ENCODE measurements at places on chromosomes 12 and 14. TPM values are rescaled to one million over a fixed set of nuclear protein-coding genes. Genes with fewer than 3 reads are reported as not detected.

OR4E2 gene
- not detected for polyA plus RNA-seq

B4GALNT1 gene
- 1.8 TPM for polyA plus RNA-seq

RFLNA gene
- 3.0 TPM for polyA plus RNA-seq

MYF5 gene
- polyA plus RNA-seq, result not detected

AVPR1A gene
- 0.41 TPM for polyA plus RNA-seq

PAX9 gene
- 0.70 TPM for polyA plus RNA-seq

AJUBA gene
- polyA plus RNA-seq, result 51.9 TPM

SDR9C7 gene
- polyA plus RNA-seq, result not detected

KRT6C gene
- not detected for polyA plus RNA-seq

GNS gene
- 96.9 TPM for polyA plus RNA-seq

DNA sequence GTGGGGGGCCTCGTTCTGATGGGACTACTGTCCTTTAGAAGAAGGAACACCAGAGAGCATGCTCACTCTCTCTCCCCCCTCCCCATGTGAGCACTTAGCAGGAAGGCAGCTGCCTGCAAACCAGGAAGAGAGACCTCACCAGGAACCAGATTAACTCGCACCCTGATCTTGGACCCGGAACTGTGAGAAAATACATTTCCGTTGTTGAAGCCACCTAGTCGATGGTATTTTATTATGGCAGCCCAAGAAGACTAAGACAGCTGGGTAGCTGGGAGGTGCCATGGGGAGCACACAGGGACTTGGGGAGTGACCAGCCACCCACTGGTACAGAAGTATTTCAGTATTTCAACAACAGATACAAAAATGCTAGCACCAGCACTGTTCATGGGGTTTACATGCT, 59.0 kb downstream of the VCPKMT start:
- no peak for DNase-seq

- DNase-seq, result no peak
Measured at GRCh38 chr14:68652433-68652690, 140.5 kb downstream of the ZFP36L1 start.

DNA sequence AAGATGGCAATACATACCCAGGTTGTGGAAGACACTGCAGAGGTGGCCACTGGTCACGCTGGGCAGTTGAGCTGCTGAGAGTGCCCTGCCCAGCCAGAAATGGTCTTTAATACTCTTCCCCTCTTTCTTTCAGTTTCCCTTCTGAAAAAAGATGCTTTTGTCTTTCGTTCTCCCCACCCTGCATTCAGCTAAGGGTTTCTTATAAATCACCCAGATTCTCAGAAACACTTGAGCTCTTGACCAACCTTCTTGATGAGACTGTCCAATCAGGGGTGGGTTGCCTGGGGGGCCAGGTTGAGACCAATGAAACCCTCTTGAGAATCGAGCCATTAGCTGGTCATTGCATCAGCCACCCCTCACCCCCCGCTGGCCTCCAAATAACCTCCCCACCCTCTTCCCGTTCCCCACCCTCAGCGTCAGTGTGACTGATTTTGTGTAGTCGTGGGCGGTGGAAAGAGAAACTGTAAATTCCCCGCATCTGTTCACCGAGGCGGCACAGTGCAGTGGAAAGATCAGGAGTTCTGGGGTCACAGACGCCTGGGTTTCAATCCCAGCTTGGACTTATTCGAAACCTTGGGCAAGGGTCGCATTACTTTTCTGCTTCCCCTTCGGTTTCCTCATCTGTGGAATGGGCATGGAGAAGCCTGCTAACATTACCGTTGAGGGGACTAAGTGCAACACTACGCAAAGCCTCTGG, 52.3 kb downstream of the SLC25A47 start:
- peak; percentile 33 for DNase-seq

- no peak for DNase-seq
Measured at GRCh38 chr12:114006482-114007425, 40.6 kb upstream of the RBM19 start.

- DNase-seq, result no peak
Measured at GRCh38 chr12:81146228-81147225, 68.6 kb downstream of the ACSS3 start.

- peak; percentile 69 for DNase-seq
Measured at GRCh38 chr12:19129486-19130223, at the start of gene PLEKHA5. PLEKHA5 (plus strand) TSS chr12:19129733; CDS start chr12:19129800, 67 bp downstream.

DNA sequence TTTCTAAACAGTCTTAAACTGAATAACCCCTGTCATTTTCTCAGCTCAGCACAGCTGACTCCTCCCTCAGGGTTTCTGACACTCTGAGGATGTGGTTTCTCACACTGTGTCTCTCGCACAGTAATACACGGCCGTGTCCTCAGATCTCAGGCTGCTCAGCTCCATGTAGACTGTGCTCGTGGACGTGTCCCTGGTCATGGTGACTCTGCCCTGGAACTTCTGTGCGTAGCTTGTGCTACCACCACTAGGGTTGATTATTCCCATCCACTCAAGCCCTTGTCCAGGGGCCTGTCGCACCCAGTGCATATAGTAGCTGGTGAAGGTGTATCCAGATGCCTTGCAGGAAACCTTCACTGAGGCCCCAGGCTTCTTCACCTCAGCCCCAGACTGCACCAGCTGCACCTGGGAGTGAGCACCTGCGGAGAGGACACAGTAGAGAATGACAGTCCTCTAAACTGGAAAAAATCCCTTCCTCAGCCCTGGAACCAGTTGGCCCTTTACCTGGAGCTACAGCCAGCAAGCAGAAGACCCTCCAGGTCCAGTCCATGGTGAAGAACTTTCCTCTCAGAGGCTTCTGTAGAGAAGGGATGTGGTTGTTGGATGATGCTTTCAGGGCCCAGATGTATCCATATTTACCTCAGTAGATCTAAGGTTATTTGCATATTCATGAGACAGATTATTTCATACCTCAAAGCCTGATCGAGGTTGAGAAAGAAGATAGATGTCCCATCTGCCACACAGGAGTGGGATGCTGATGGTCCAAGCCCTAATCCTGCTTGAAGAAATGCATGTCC, 984.8 kb downstream of the TMEM121 start:
- no peak for DNase-seq

- DNase-seq, result no peak
Measured at GRCh38 chr14:22547313-22547947, 41.6 kb downstream of the DAD1 start.

GRCh38 chr14:101470266-101470665, 91.0 kb upstream of the DIO3 start:
- no peak for DNase-seq

DNA sequence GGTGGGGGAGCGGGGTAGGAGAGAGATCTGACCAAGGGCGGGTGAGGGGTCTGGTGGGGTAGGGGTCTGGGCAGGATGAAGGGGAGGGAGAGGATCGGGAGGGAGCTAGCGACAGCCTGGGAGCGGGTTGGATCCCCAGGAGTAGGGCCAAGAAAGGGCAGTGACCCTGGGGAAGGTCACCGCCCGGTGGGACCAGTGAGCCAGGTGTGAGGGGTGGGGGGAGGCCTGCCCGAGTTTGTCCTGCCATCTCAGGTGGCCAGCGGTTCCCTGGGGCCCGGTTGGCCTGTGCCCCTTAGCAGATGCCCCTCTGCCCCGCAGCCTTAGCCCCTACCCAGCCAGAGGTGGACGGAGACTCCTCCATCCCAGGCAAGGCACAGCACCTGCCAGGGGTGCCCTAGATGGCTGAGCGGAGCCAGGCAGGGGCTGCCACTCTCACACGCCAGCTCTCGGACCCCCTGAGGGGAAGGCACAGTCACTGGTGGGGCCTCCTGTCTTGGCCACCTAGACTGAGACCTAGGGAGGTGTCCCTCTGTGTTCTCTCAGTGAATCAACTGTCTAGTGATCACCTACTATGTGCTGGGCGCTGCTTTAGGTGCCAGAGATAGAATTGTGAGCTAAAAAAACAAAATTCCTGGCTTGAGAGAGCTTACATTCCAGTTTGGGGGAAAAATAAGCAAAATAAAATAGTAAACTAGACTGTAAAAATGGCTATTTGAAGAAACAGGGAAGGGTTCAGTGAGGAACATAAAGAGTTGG, 629 bp upstream of the TTC7B start:
- no peak for DNase-seq

- no peak for DNase-seq
Measured at GRCh38 chr14:95192311-95192710, 35.0 kb upstream of the DICER1 start.

- DNase-seq, result peak; percentile 75
Measured at GRCh38 chr14:92659765-92660561, 88.5 kb downstream of the LGMN start.

DNA sequence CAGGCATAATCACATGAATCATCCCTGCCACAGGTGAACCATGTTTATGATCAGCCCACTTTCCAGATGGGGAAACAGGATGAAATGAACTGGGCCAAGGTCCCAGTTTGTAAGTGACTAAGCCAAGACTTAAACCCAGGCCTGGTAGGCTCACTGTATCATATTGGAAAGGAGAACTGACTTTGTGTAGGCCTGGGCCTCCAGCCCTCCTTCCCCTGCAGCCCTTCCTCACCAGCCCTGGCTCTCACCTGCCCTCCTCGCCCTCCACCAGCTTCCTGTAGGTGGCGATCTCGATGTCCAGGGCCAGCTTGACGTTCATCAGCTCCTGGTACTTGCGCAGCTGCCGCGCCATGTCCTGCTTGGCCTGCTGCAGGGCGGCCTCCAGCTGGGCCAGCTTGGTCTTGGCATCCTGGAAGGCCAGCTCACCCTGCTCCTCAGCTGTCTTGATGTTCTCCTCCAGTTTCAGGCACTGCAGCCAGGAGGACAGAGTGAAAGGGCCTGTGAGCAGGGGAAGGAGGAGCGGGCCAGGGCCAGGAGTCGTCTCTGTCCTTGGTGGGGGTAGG, 19.8 kb downstream of the KRT80 start:
- no peak for DNase-seq

- no peak for DNase-seq
Measured at GRCh38 chr12:20560935-20561334, 134.2 kb upstream of the SLCO1C1 start.

GRCh38 chr14:83867566-83868225, 1662.2 kb upstream of the FLRT2 start:
- no peak for DNase-seq

DNA sequence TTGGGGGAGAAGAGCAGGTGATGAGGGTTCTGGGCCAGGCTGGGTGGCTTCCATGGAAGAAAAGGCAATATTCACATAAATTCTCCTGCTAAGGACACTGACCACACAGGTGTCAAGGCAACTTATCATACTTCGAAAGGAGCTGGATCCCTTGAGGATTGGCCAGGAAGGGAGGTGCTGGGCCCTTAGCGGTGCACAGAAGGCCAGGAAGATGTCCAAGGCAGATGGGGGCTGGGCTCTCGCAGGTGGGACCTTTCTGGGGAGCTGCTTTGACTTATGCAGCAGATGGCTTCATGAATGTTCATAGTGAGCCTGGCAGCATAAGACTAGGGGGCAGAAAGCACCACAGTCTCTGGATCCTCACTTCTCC, 3.9 kb downstream of the CD63 start:
- DNase-seq, result peak; percentile 27

GRCh38 chr14:45104561-45104960, 20.6 kb downstream of the PRPF39 start:
- no peak for DNase-seq

GRCh38 chr14:77037215-77037937, 8.9 kb upstream of the IRF2BPL start:
- no peak for DNase-seq

DNA sequence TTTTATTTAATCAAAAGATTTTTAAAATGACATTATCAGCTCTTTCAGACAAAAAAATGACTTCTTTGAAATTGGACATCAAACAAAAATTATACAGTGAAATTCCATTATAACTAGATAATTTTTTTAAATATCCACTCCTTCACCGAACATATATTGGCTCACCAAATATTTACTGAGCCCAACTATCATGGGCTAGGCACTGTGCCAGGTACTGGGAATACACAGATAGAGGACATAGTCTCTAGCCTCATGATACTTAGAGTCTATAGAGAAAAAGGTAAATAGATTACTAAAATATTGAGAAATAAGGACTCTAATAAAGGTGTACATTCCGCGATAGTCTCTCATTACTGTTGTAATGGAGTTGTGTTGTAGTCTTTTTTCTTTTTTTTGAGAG, 219.9 kb downstream of the SEC23A start:
- no peak for DNase-seq

DNA sequence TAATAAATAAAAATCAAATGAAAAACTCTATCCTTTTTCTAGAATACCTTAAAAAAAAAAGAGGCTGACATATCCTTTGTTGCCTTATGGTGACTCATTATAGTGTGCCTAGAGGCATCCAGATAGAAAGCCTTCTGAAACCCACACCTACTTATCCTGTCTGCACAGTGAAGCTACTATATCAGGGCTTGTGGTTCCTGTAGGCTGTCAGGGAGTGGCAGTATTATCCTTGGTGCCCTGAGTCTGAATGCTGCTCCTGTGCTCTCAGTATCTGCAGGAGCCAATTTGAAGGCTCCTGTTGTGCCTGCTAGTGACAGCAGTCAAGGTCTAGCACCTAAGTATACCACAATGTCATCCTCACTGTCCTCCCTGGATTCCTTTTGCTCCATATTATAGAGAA, 168.4 kb upstream of the AVPR1A start:
- no peak for DNase-seq

DNA sequence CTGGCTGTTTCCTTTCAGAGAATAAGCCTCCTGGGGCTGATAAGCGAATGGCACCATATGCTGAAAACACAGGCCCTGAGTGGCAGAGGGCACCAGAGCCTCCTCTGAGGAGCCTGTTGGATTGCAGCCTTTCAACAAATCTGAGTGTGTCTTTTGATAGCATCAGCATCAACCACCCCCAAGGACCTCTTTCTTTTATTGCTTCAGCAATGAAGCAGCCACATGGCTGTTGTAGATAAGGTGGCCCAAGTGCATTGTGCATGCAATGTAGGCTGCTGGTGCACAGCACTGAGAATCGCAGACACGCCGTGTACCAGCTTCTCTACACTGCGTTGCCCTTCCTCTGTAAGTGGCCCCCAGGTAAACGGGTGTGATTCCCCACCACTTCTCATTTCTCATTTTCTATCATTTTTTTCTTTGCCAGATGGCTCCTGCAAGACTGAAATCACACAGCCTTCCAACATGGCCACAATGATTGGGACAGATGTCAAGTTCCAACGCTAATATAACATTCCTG, 191.7 kb downstream of the DAD1 start:
- DNase-seq, result no peak

- DNase-seq, result no peak
Measured at GRCh38 chr14:105843444-105844046, 317.2 kb downstream of the TMEM121 start.

- no peak for DNase-seq
Measured at GRCh38 chr12:49288922-49289555, 5.9 kb upstream of the PRPH start.

GRCh38 chr12:52772772-52773171, 4.4 kb downstream of the KRT76 start:
- DNase-seq, result no peak

GRCh38 chr12:79300199-79300568, 390.6 kb downstream of the PAWR start:
- no peak for DNase-seq

DNA sequence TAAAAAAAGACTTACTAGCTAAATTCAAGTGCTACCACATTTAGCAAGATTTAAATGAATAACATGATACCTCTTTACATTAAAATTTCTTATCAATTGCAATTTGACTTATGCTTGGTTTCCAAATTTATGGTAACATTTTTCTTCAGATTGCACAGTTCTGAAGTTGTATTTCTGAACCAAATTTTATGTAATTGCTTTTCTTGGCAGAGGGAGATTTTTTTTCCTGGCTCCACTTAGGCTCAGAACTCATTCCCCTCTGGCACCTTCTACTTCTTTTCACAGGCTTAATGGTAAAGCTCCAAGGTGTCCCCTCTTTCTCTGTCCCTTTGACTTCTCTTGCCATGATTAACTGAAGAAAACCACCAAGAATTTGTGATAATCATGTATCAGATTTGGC, 99.8 kb upstream of the TMTC1 start:
- DNase-seq, result no peak

Measured in left lung (tissue), 14 donors.